Hematopoietic multipotent progenitor cell treated with erythropoietin and hydrocortisone succinate and interleukin-3 and kit ligand, for 15 days (in vitro differentiated cells): ENCODE measurements at places on chromosomes 7 and 10.

DNA sequence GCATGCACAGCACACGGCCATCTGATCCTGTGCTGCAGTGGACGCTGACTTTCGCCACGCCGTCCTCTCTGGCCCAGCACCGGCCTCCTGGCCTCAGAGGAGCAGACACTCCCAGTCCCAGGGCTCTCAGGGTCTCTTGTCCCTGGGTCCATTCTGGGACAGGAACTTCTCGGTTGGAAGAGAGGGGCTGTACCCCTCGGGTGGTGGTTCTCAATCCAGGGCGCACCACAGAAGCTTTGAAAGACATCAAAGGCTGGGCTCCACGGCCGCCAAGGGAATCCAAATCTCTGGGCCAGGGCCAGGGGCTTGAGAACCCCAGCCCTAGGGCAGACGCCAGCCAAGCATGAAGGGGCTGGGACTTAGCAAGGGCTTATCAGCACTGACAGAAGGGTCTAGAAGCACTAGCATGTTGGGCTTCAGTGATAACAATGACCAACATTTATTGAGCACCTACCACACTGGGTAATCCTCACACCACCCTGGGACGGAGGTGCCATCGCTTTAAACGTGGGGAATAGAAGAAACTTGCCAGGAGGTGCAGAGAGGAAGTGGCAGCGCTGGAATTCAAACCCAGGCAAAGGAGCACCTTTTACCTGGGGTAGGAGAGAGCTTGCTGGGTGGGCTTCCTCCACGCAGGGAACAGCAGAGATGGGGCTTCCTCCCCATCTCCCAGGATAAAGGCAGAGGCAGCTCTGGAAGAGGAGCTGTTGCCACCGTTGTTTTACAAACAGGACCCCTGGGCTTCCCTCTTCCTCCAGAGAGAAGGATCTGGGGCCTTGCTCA is 1.8 kb upstream of the PYROXD2 start:
- peak; percentile 68 for DNase-seq

GRCh38 chr7:102279537-102280400 is 6.9 kb upstream of the SH2B2 start:
- DNase-seq = peak; percentile 17

- DNase-seq = no peak
Observed at GRCh38 chr10:93124580-93125318, 51.1 kb downstream of the CYP26A1 start.

GRCh38 chr10:116836083-116836482 is 13.2 kb upstream of the ENO4 start:
- DNase-seq = no peak

- DNase-seq = peak; percentile 51
Observed at GRCh38 chr7:103149808-103150180, 895 bp upstream of the NAPEPLD start.

GRCh38 chr10:80540981-80541750 is 3.5 kb downstream of the SH2D4B start:
- DNase-seq = no peak

- no peak for DNase-seq
Observed at GRCh38 chr10:97499561-97500296, 1.0 kb downstream of the UBTD1 start.

GRCh38 chr10:48785796-48786195 is 101.1 kb downstream of the WDFY4 start:
- DNase-seq = no peak

GRCh38 chr7:100221231-100221718 is 1.5 kb downstream of the PVRIG start:
- no peak for DNase-seq

GRCh38 chr10:78991187-78991586 is 77.6 kb upstream of the ZMIZ1 start:
- no peak for DNase-seq

DNA sequence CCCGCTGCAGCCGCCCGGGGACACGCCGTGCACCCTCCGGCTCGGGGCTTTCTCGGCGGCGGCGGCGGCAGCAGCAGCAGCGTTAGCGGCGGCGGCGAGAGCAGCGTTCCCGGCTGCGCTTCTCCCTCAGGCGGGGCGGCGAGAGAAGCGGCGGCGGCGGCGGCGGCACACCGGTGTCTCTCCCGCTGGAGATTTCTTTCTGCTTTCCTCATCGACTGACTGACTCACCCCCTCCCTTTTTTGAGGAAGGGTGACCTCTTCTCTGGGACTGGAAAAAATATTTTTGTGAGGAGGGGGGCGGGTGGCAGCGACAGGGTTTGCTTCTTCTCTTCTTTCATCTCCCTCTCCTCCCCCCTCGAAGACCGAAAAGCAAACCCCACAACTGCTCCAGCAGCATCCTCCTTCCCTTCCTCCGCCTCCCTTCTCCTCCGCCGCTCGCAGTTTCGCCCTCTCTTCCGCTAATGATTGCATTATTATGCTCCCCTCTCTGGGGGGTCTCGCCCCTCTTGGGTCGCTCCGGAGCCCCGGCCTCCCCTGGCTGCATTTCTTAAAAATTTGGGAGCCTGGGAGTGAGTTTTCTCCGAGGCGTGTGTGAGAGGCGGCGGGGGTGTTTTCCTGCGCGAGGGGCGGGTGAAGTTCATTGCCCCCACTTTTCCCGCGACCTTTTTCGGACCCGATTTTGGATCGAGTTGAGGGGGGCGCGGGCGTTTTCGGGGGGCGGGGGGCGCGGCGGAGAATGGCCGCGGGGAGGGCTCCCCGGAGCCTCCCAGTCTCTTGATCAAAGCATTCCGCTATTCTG is 411 bp downstream of the AUTS2 start:
- DNase-seq = no peak

DNA sequence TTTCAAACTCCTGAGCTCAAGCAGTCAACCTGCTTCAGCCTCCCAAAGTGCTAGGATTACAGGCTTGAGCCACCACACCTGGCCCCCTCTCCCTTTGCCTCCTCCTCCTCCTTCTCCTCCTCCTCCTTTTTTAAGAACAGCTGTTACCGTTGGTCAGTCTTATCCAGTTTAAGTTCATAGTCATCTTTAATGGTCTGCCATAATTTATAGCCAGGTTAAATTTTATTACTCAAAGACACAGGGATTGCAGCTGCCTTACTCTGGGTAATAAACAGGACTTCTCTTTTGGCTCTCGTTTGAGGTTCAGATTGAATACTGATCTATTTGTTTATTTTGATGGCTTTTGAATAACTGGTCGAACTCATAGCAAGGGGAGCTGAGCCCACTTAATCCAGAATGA is 35.2 kb downstream of the ATOH7 start:
- DNase-seq = no peak

- DNase-seq = no peak
Observed at GRCh38 chr10:5665373-5666007, 905 bp downstream of the ASB13 start.

GRCh38 chr7:44133295-44133694 is 7.8 kb downstream of the MYL7 start:
- no peak for DNase-seq

- no peak for DNase-seq
Observed at GRCh38 chr10:114938856-114939193, 830 bp downstream of the TRUB1 start.

DNA sequence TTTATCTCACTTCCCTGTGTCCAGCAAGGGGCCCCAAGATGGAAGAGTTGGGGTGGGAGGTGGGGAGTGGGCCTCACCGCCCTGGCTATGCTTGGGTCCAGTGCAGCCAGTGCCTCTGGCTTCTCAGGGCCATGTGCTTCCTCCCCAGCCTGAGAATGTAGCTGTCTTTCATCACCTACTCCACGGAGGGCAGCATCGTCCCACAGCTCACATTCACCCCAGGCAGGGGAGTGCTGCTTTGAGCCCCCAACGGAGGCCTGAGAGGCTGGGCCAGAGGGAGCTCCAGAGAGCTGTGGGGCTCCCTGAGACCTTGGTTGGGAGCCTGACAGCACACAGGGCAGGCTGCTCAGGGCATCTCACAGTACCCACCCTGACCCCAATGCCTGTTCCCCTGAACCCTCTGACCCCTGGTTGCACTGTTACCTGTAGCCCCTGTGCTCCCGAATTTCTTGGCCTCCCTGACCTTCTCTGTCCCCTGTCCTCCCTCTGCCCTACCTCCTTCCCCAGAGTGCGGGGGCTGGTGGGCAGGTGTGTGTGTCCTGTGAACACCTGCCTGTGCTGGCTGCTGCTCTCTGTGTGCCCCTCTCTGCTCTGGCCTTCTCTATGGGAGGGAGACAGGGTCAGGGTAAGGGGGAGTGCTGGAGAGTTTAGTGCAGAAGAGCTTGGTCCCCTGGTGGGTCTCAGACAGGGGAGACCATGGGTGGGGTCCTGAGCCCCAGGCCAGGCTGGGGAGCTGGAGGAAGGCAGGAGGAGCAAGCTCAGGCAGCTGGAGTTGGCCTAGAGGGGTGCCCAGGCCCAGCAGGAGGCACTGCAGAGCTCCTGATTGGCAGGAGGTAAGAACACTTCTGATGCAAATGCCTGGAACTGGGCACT is 19.6 kb upstream of the ZNF488 start:
- no peak for DNase-seq

- no peak for DNase-seq
Observed at GRCh38 chr7:156998988-156999957, 11.2 kb downstream of the MNX1 start.

DNA sequence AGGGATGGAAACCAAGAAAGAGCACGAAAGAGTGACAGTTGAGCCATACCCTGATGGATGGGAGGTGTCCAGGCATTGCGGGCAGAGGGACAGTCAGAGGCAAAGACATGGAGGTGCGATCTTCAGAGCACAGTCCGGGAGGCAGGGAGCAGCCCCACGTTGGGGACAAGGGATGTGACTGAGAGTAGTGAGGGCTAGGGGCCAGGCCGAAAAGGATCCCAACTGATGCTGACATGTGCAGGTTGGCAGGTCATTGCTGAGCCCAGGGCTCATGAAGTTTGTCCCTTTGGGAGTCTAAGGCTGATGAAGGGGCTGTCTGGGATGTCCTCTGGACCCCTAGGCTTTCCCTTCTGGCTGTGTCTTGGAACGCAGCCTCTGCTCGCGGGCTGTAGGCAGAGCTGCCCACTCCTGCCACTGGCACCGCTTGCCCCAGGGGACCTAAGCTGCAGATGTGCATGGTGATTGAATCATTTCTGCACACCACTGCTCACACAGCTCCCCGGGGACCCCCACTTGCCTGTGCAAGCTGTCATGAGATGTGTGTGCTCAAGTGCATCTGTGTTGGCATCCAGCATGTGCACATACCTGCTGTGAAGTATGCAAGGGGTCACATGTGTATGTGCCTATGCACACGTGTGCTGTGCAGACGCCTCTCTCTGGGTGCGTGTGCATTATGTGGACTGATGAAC is 125.1 kb downstream of the ZMIZ1 start:
- no peak for DNase-seq

DNA sequence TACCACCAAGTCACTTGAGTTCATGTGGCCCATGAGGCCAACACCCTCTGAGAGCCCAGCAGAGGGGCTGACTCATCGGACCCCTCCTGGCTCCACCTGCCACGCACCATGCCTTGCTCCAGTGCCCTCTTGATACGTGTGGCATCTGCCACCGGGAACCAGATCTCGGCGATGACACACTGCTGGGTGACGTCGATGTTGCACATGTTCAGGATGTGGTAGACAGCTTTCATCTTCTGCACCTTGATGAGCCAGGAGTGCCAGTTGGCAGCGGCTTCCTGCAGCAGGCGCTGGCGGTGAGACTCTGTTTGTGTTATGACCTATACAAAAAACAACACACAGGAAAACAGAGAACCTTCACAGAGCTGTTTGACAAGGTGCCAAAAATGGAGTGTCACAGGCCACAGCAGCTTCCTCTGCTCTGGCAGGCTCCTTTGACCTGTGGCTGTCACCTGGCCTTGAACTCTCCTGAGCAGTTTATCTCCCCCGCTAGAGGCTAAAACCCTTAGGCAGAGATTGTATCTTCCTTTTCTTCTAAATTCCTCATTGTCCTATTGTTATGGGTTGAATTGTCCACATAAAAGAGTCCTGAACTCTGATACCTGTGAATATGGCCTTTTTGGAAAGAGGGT is 45.2 kb upstream of the TMEM213 start:
- DNase-seq = no peak

DNA sequence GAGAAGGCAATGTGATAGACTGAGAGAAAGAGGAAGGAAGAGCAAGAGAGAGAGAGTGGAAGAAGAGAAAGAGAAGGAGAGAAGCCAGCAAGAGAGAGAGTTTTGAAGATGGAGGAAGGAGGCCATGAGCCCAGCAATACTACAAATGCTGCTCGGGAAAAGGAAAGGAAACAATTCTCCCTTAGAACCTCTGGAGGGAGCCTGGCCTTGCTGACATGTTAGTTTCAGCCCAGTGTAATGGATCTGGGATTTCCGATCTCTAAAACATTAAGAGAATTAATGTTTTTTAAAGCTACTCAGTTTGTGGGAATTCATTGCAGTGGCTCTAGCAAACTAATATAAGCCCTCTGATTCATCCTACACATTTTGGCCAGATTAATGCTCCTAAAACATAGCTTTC is 206.8 kb upstream of the MTPN start:
- no peak for DNase-seq

DNA sequence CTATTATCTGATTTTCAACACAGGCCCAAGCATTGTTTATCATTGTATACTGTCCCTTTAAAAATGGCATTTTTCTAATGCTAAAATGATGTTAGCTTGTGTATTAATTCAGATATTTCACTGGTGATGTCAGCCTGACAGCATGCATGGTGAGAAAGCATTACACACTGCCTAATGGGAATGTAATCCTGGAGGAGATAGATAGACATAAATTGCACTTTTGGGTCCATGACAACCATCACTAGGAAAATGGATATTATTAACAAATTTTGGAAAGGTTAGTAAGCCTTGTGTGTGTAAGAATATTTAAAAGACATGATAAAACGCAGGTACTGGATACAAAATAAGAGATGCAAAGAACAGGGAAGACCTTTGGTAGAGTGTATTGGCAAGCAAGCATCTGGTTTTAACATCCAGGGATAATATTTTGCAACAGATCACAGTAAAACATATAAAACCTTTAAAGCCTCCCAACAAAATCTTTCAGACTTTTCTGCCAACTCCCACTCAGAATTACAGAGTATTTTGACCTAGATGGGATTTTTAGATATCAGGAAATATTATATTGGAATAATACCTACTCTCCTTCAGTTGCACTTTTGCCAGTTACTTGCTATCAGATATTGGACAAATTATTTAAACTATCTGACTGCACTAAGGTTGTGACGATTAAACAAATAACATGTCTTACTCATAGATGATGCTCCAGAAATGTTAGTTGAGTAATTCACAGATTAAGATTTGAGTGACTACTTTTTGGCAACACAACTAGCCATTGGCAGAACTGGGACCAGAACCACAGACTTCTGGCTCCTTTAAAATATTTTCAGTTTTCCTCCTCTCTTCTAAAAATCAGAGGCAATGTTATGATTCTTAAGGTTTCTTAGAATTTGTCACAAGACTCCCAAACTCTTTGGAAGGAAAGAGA is 291.6 kb upstream of the SEMA3C start:
- no peak for DNase-seq

- no peak for DNase-seq
Observed at GRCh38 chr10:29598851-29599311, 35.9 kb downstream of the SVIL start.

- DNase-seq = no peak
Observed at GRCh38 chr7:71414490-71414889, 282.5 kb downstream of the GALNT17 start.

DNA sequence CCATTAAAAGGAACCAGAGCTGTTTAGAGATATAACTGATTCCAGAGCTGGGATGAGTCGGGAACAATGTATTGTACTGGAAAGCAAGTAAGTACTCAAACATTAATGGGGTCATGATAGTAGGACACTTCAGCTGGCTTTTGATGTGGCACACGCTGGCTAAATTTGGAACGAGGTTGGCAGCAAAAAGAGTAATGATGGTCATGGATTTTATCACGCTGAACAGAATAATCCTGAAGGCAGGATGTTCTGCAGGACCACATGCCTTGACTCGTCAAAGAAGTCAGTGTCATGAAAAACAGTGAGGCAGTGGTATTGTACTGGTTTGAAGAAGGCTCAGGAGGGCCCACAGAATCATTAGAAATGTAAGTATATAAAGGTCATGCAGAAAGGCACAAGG is 220.3 kb downstream of the SNX13 start:
- DNase-seq = no peak
